RKO (cell line): ENCODE measurements at places on chromosomes 2 and 18.

DNA sequence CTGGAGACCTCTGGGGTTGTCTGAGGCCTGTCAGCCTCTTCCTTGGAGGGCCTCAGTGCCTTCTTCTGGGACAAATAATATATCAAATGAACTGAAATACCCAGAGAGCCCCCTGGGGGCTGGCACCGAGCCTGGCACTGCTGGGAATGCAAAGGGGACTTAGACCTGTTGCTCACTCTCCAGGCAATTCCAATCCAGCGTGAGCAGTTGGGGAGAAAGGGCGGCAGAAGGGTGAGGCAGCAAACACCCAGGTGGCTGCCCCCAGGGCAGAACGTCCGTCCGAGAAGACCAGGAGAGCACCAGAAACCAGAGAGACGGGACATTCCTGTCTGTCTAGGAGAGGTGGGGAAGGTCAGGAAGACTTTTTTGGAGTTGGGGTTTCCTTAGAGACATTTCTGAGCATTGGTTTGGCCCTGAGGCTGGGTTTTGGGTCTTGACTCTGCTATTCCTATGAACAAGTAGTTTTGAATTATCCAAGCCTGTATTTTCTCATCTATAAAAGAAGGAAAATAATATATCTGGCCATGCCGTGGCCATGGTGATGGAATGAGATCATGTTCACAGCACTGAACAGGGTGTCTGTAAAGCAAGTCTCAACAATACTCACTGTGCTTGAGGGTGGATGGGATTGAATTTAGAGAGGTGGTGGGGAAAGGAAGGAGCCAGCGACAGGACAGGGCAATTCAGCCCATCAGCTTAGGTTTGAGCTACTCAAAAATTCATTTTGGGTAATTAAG is 44.3 kb upstream of the ZBTB7C start:
- no peak for DNase-seq

DNA sequence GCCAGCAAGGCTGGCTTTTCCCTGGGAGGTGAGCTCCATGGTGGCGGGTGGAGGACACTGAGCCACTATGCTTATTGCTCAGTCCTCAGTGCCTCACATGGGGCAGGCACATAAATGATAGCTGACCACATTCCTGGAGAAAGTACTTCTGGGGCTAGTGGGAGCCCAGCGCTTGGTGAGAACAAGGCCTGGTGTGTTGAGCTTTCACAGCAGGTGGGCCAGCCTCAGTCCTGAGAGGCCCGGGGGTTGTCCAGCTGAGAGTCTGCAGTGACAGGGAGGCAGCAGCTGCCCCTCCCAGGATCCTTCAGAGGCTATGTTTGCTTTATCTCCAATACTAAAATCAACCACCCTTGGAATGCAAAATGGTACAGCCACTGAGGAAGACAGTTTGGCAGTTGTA is 217.7 kb downstream of the ZBTB7C start:
- no peak for DNase-seq

DNA sequence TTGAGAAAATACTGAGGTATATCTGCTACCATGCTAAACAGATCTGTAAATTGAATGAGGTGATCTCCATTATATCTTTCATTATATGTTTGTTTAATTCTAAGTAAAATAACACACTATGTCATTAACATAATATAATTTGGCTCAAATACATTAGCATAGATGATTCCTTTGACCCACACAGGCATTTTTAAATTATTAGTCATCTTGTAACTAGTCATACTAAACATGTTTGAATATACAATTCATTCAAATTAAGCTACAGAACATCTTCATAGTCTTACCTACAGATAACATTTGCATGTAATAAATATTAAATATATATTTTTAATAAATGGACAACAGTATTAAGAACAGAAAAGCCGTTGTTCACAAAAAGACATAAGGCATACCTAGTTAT is 52.7 kb upstream of the KYNU start:
- DNase-seq, result no peak

GRCh38 chr2:120783371-120783791 is 47.7 kb downstream of the GLI2 start:
- no peak for DNase-seq

DNA sequence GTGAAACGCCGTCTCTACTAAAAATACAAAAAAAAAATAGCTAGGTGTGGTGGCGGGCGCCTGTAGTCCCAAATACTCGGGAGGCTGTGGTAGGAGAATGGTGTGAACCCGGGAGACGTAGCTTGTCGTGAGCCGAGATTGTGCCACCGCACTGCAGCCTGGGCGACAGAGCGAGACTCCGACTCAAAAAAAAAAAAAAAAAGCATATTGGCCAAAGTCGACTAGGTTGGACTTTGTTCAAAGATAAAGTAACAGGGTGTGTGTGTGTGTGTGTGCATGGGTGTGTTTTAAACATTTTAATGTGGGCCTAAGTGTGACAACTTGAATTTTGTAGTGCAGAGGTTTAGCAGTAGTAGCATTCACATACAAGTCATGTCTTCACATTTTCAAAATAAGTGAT is 11.7 kb downstream of the GEMIN6 start:
- DNase-seq, result no peak

GRCh38 chr18:49837889-49838288 is 24.6 kb upstream of the ACAA2 start:
- DNase-seq, result no peak

GRCh38 chr2:83941886-83942285 is 517.2 kb downstream of the SUCLG1 start:
- no peak for DNase-seq

DNA sequence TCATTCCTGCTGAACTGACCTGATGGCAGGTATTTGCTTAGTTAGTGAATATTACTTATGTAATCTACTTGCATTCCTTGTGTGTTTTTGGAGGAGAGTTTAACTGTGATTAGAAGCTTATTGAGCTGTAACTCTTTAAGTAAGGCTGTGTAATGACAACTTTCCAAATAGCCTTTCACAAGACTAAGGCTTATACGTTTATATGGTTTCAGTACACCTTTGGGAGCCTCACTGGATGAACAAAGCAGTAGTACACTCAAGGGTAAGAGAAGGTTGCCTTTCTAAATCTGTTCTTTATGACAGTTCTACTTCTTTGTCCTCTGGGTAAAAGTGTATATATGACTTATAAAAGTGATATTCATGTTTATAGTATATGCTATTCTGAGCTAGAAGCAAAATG is 4.3 kb downstream of the ITPRID2 start:
- no peak for DNase-seq

DNA sequence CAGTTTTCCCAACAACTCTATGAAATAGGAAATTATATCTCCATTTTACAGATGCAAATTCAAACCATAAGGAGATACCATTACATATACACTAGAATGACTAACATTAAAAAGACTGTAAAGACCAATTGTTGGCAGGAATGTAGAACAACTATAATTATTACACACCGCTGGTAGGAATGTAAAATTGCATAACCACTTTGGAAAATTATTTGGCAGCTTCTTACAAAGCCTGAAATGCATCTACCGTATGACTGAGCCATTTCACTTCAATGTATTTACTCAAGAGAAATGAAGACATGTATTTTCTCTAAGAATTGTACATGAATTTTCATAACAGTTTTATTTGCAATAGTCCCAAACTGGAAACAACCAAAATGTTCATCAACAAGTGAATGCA is 189.1 kb upstream of the BCL2L11 start:
- no peak for DNase-seq

DNA sequence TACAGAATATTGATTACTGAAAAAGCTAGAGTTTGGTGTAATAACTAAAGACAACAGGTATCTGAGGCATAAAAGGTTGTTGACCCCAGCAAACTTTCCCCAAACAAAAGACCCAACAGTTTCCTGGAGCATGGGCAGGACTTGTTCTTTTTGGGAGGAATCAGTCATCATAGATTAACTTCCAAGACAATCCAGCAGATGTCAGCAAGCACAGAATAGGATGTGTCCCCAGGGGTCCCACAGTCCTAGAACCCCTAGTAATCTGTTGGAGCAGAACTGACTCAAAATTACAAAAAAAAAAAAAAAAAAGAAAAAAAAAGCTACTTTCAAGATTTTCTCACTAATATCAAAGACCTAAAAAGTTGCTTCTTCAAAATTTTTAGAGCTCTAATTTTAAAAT is 564.7 kb upstream of the SLC39A10 start:
- no peak for DNase-seq

GRCh38 chr2:161915121-161915520 is 158.9 kb downstream of the DPP4 start:
- no peak for DNase-seq

DNA sequence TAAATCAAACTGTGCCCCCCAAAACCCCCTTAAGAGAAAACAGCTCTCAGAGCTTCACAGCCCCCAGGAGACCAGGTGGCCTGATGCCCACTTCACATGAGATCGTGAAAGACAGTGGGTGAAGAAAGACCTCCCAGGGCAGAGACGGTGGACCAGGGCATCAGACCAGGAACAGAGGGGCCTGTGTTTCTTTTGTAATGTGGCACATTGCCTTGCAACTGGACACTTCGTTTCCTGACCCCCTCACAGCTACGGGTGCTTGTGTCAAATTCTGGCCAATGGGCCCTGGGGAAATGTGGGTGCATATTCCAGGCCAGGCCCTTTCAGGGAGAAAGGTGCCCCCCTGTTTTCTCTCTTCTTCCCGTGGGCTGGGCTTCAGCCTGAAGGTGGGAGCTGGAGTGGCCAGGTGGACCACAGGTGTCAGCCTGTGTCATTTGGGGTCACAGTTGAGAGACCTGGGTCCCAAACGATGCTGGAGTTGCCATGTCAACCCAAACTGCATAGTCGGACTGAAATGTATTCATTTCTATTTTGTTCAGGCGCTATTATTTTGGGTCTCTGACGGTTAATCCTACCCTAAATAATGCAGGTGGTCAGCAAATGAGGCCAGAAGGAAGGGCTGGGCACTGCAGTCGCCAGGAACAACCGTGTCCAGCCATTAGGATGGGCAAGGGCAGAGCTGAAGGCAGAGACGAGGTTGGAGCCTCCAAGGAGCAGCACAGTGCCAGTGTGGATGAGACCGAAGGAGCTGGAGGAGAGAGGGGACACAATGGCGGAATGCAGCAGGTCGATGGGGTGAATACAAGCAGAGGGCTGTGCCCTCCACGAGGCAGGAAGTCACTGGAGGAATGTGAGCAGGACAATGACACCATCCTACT is 338.2 kb downstream of the EIPR1 start:
- DNase-seq, result no peak

DNA sequence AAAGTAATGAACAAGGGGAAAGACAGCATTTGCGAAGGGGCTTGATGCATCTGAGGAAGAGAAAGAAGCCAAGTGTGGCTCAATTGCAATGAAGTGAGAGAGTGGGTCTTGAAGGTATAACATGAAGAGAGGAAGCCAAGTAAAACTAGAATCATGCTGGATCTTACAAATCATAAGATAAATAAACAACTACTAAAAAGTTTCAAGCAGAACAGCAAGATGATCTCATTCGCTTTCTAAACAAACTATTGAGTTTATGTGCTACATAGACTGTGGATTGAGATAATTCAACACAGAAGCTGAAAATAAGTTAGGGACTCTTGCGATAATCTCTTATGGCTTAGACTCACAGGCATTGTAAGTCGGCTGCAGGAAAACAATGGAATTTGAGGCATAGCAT is 1310.5 kb upstream of the NRXN1 start:
- no peak for DNase-seq

- no peak for DNase-seq
Observed at GRCh38 chr2:213189001-213189899, 37.8 kb upstream of the IKZF2 start.

DNA sequence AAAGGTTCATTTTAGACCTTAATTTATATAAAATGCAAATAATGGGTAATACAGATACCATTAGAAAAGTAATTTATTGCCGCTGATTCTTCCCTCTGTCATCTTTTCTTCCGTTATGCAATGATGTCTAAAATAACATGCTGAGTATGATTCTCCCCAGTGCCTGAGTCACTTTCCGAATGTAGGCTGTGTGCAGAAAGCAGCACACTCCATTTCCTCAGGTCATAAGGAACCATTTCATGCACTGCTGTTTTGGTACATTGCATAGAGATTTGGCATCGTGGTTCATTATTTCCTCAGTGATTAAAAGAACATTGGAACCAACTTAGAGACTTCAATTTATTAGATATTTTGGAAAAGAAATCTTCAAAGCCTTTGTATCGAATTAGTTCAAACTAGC is 173.5 kb downstream of the CDH2 start:
- peak; percentile 17 for DNase-seq

GRCh38 chr2:60331115-60331809 is 222.2 kb downstream of the BCL11A start:
- peak; percentile 59 for DNase-seq

DNA sequence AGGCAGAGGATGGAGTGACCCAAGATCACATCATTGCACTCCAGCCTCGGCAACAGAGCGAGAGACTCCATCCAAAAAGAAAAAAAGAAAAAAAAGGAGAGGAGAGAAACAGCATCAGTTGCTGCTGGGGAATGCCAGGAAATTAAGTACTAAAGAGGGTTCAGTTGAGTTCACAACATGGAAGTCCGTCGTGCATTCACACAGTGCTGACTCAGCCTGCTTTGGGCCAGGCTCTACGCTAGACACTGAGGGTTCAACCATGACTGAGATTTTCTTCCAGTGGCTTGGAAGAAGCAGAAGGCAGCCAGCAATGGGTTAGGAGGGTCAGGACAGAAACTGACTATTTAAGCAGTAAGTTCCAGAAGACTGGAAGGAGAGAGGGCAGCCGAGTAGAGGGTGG is 108.8 kb downstream of the FMNL2 start:
- DNase-seq, result no peak

DNA sequence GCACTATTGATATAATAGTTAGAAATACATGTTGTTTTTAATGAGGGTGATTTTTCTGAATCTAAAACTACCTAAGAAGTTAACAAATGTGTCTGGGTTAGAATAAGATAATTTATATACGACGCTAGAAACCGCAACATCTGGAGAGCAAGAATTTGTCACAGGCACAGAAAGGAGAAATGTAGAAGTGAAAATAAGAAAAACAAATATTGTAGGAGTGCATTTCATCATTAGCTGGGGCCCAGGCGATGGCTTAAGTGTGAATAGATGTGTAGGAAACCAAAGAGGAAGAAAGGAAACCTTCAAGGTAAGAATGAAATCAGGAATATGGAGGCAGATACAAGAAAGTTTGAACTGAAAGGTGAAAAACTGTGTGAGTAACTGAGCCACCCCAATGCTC is 90.3 kb downstream of the LRP2 start:
- no peak for DNase-seq

GRCh38 chr18:62450546-62451410 is 72.0 kb upstream of the ZCCHC2 start:
- peak; percentile 86 for DNase-seq
